ENCODE measurements at places on chromosomes 12 and 14.

DNA sequence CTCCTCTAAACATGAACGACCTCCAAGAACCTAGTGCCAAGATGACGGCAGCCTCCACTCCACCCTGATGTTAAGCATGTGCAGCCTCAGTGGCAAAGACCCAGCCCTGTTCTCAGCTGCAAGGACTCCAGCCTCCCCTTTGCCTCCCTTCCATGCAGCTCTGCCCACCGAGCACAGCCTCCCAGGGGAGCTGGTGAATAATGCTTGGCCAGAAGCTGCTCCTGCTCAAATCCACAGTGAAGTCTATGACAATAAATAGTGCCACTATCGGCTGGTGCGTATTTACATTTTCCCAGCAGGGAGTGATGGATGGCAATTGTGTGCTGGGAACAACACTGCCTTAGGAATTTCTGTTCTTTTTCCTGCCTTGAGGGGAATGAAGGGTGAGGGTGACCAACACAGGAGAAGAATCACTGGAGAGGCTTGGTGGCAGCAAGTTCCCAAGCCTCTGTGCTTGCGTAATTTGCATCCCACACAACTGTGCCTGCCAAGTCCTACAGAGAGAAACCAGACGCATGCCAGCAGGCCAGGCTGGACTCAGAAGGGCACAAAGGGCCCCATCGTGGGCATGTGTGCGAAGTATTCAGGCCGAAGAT, 29.9 kb upstream of the TC2N start:
- DNase-seq, result no peak

DNA sequence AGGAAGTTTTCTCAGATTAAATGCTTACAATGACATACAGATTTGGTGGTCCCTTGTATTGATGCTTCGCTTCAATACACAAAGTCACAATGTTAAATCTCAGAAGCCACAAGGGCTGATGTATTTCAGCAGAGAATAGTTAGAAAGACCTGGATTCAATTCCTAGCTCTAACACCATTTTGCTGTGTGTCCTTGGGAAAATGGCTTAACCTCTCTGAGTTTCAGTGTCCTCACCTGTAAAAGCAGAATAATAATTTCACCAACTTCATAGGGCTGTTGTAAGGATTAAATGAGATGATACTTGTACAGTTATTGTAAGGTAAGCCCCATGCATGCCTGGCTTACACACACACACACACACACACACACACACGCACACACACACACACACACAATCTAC, 30.3 kb downstream of the P2RX7 start:
- no peak for DNase-seq

- no peak for DNase-seq
Observed at GRCh38 chr12:53308276-53308675, 8.8 kb downstream of the MYG1 start.

DNA sequence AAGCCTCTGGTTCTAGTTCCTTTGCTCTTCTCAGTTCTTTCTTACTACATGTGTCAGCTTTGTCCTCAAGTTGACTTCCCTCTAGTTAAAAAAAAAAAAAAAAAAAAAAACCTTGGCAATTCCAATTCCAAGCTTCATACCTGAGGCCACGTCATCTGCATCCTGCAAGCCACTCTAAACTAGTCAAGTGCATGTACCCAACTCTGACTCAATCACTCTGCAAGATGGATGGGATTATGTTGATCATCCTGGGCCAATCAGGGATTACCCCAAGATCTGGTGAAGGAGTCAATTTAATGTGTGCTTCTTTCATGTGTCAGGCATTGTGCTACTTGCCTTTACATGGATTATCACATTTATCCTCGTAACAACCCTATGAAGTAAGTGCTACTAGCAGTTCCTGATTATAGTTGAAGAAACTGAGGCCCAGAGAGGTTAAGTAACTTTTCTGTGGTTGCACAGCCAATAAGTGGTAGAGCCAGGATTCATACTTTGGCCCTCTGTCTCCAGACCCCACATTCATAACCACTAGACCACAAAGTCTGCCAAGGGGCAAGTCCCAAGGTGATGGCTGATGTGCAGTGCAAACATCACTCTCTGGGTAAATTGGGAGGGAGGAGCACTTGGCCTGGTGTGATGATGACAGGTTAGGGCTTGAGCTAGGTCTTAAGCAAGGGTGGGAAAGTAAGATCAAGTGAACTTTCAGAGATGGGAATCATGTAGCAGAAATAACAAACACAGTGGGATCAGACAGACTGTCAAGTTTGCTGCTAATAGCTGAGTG, 17.3 kb upstream of the CCND2 start:
- DNase-seq, result no peak

- DNase-seq, result no peak
Observed at GRCh38 chr14:64705381-64706118, 1.3 kb downstream of the PLEKHG3 start.

DNA sequence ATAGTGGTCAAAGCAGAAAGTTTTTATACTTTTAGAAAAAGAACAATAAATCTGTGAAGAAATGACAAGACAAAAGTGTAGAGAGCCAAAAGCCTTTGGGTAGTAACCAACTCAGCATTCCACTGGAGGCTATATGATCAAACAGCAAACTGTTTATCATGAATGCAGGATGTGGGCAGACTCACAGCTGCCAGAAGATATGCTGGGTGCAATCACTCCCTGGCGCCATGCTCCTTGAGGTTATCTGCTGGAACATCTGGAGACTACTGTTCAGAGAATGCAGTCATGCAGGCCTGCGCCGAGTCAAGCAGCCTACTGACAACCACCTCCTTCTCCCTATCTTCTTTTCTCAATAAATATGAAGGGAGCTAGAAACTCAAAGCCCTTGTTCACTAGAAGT, 49.0 kb upstream of the SLC8A3 start:
- no peak for DNase-seq

DNA sequence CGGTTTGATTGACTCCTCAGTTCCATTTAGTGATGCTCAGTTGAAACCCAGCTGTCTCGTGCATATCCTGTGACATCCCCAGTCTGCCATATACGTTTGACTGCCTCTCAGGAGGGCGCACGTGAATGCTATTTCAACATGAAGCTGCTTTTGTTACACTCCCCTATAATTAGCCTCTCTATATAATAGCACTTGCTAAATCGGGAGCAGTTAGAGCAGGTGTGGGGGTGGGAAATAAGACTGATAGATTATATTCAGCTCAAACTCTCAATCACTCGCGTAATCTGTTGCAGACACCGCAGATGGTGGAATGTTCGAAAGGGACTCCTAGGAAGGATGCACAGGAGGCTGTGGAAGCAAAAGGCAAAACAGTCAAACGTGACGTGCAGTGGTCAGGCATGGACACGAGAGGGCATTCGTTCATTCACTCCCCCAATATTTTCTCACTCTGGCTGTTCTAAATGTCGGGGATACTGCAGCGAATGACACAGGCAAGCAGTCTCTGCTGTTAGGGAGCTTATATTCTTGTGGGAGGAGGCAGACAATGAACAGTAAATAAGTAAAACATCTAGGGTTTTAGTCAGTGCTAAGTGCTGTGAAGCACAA, 29.8 kb downstream of the KCNA1 start:
- no peak for DNase-seq

GRCh38 chr12:104219361-104219892, 3.8 kb downstream of the TXNRD1 start:
- DNase-seq, result peak; percentile 8

GRCh38 chr14:103699901-103700752, 15.1 kb downstream of the XRCC3 start:
- no peak for DNase-seq

DNA sequence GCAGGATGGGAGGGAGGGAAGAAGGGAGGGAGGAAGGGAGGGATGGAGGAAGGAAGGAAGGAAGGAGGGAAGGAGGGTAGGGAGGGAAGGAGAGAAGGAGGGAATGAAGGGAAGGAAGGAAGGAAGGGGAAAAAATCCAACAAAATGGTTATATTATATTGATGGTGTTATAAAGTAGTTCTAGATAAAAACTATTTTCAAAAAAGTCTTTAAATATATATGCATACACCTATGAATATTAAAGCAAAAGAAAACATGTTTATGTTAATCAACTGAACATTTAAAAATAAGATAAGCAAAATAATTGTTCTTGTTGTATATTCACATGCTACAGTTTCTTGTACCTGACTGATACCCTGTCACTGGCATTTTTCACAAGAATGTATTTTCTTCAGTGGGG, 1.9 kb downstream of the BDKRB1 start:
- no peak for DNase-seq

GRCh38 chr14:84806622-84807021, 723.3 kb upstream of the FLRT2 start:
- DNase-seq, result no peak

- no peak for DNase-seq
Observed at GRCh38 chr14:69059658-69060623, 80.8 kb upstream of the ACTN1 start.

DNA sequence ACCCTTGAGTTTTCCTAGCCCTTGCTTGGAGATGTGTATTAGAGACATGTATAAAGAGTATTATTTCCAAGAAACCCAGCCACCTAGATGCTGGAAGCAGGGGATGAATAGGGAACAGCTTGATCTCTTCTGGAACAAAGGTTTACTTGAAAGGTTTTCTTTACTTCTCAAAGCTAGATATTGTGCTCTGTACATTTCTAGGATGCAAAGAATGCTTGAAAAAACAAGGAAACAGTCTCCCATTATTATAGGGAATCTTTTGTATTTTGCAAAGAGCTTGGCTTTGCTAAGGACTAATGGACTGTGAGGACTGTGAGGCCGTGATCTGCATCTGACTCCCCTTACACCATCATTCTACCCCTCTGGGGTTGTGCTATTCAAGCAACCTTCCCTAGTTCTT, 77.9 kb downstream of the PRICKLE1 start:
- DNase-seq, result no peak

- no peak for DNase-seq
Observed at GRCh38 chr12:92278378-92278828, 132.8 kb upstream of the BTG1 start.

GRCh38 chr12:12683725-12684124, 12.3 kb downstream of the GPR19 start:
- no peak for DNase-seq

GRCh38 chr14:96112032-96112431, 72.9 kb downstream of the C14orf132 start:
- DNase-seq, result no peak

DNA sequence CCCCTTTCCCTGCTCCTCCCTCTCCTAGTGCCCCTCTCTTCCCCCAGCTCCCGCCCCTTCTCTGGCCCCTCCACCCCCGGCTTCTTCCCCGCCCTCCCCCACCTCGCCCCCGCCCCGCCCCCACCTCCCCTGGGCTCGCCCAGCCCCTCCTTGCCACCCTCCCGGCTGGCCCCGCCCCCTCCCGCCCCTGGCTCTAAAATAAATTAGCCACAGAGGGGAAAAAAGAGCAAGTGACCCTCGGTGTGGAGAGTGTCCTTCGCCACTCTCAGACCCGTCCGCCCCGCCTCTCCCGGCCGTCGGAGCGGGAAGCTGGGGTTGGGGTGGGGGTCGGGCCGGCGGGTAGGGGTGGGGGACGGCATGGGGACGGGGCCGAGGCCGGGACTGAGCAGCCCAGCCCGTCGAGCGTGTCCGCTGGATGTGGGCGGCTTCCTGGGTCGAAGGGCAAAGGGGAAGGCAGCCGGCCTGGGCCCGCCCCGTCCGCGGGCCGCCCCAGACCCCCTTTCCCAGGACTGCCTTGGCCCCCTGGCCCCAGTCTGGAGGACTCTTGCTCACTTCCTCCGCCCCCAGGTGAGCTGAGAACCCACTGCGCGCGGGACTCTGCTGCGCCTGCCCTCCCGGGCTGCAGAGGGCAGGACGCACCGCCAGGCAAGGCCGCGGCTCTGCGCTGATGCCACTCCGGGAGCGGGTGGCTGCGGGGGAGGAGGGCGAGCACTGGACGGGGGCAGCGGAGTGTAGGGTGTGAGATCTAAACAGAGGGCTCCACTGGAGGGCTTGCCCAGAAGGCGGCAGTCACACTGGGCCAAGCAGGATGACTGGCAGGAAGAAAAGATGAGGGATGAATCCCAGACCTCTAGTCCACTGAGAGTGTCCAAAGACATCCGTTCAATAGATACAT, 570 bp upstream of the FIGNL2 start:
- no peak for DNase-seq

GRCh38 chr12:123937707-123938591, 34.7 kb downstream of the CCDC92 start:
- peak; percentile 34 for DNase-seq

- DNase-seq, result no peak
Observed at GRCh38 chr12:100669922-100670321, 96.4 kb downstream of the GAS2L3 start.

- no peak for DNase-seq
Observed at GRCh38 chr12:4034921-4035320, 161.7 kb upstream of the PARP11 start.

- DNase-seq, result peak; percentile 45
Observed at GRCh38 chr12:6959058-6959804, 8.1 kb downstream of the PTPN6 start.

GRCh38 chr14:57943541-57943940, 77.6 kb upstream of the SLC35F4 start:
- no peak for DNase-seq

DNA sequence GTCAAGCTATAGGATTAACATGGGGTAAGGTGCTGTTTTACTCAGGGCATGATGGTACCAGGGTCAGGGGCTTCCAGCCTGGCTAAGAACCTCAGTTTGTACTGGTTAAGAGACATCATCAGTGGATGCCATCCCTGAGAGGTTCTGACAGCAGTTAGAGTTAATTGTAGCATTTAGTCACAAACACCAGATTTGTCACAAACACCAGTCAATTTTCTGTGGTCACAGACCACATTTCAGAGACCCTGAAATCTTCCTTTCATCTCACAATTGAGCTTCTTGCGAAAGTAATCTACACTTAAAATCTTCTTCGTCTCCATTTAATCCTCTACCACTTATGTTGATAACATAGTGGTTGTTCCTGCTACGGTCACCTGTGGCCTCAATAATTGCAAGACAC, 143.0 kb upstream of the EGLN3 start:
- no peak for DNase-seq

DNA sequence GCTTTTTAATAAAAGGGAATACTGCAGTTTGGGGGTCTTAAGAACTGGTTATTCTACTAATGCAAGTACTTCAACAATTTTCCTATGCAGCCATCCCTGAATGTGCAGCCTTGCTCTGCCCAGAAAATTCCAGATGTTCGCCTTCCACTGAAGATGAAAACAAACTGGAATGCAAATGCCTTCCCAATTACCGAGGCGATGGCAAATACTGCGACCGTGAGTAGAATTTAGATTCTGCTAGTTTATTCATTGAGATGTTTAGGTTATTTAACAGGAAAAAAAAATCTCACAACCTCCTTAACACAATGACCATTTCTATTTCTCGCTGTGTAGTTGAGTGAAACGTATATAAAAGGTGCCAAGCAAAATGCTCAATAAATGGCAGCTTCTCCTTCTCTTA, 49.9 kb downstream of the STAB2 start:
- DNase-seq, result no peak

GRCh38 chr14:101739446-101740141, 21.9 kb upstream of the PPP2R5C start:
- DNase-seq, result no peak
